ENCODE measurements at places on chromosomes 11 and 22. TPM values are rescaled to one million over a fixed set of nuclear protein-coding genes. Genes with fewer than 3 reads are reported as not detected.
A peak's percentile ranks its signal among the peaks of the same experiment; 100 is the strongest.

DNA sequence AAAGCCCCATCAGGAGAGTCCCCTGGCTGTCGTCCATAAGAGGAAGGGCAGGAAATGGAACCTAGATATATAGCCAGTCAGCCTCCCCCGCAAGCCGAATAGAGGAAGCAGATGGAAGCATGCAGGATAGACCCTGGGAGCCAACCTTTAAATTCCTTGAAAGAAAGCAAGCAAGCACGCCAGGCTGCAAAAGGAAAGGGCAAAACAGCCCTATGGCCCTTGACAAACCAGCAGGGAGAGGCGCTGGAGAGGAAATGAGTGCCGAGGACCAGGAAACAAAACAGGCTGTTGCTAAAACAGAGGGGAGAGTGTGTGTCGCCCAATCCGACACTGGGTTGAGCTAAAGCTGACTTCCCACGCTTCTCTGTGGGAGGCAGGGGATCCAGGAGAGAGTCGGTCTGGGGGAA is 203.5 kb upstream of the MTNR1B start:
- DNase-seq: no peak

DNA sequence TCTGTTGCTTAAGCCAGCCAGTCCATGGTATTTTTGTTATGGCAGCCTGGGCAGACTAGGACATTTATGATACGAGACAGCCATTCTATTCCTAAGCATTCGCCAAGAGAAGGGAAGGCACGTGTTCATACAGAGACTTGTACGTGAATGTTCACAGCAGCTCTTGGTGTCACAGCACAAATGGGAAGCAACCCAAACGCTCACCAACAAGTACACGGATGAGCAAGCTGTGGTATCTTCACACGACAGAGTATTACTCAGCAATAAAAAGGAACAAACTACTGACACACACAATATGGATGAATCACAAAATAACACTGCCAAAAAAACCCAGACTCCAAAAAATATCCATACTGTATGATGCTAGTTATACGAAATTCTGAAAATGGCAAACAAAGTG is 85.1 kb downstream of the PHF21B start:
- no peak for DNase-seq

DNA sequence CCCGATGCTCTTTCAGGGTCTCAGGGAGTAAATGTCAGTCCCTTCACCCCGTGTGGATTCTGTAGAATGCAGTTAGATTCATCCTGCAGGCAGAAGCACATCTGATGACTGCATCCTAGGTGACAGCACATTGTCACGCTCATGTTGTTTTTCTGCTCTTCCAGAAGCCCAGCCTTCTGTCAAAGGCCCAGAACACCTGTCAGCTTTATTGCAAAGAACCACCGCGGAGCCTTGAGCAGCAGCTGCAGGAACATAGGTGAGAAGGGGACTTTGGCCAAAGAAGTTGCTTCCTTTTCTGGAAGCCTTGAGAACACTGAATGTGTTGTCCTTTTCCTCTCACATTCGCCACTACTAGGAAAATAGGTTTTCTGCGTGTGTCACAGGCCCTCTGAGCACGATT is 43.7 kb downstream of the PPP2R1B start:
- DNase-seq: no peak

- DNase-seq: no peak
Measured at GRCh38 chr22:29385151-29385704, 3.1 kb downstream of the AP1B1 start.

DNA sequence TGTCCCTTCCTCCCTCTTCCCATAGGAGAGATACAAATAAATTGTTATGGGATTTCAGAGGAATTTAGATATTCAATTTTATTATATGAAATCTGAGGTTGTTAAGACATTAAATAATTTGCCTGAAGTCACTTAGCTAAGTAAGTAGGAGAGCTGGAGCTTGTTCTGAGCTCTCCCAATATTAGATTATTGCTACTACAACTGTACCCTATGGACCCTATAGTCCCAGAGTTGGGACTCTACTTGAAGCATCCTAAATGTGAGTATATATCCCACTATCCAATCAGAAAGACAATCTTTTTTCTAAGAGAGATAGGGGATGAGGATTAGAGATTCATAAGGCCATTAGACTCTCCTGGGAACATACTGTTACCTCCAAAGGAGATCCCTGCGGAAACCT is 1130.0 kb downstream of the DLG2 start:
- no peak for DNase-seq

GRCh38 chr11:28259177-28259843 is 151.1 kb downstream of the METTL15 start:
- DNase-seq: no peak

DNA sequence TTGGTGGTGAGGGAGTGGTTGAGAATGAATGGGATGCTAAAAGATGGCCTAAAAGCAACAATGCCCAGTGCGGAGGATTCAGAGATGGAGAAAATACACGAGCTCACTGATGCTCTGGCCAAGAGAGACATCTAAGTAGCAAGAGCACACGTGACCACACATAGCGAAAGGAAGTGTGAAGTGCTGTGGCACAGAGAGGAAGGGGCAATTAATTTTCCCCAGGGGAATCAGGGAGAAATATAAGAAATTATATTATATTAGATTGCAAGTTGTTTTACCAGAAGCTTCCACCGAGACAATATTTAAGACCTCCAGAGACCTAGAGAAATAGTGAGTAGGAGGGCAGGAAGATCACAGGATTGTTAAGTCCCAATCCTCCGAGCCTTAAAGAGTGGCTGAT is 80.6 kb downstream of the RCN1 start:
- no peak for DNase-seq

DNA sequence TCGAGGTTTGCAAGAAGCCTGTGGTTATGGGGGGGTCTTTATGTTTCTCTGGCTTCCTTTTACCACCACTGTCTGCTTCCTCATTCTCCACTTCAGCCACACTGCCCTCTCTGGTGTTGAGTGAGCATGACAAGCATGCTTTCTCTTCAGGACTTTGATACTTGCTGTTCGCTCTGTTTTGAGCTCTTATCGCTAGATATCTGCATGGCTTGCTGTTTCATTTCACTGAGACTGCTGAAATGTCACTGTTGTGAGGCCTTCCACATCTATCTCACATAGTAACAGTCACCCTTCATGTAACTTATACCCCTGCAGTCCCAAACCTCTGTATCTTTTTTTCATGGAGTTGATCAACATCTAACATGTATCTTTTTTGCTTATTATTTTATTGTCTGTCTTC is 59.8 kb downstream of the TMEM135 start:
- peak; percentile 62 for DNase-seq

DNA sequence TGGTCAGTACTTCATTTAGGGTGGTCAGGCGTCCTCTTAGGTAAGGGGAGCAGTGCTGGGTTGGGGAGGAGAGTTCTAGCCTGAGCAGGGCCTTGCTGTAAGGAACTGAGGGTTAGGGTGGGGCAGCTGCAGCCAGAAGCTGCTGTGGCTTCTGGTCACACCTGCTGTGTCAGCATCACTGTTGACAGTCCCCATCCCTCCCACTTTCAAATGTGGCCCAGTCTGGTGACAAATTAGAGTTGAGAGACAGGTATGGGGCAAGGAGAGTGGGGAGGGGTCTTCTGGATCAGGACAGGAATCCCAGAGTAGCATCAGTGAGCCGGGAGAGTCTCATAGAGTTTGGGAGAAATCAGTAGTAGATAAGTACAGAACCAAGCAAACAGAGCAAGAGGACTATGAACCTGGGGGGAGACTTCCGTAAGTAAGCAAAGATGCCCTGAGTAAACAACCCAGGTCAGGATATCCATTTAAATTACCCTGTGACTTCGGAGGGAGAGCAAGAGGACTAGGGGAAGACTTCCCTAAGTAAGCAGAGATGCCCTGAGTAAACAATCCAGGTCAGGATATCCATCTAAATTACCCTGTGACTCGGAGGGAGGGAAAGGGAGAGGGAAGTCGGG is 53.7 kb downstream of the PPP6R2 start:
- DNase-seq: no peak

DNA sequence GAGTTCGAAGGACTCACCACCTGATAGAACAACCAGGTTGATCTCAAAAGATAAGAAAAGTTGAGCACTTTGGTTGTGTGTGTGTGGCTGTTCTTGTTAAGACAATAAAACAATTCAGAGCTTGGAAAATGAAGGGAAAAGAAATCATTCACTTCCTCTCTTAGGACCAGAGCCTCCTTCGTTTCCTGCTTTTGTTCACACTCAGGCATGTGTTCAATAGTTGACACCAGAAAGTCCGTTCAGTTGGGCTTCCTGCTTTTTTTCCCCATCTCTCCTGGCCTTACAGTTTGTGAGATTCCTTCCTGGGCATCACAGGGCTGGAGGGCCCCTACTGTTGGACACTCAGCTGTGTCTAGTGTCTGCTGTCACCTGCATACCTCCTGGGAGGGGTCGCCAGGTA is 48.0 kb downstream of the TSPAN18 start:
- DNase-seq: no peak

DNA sequence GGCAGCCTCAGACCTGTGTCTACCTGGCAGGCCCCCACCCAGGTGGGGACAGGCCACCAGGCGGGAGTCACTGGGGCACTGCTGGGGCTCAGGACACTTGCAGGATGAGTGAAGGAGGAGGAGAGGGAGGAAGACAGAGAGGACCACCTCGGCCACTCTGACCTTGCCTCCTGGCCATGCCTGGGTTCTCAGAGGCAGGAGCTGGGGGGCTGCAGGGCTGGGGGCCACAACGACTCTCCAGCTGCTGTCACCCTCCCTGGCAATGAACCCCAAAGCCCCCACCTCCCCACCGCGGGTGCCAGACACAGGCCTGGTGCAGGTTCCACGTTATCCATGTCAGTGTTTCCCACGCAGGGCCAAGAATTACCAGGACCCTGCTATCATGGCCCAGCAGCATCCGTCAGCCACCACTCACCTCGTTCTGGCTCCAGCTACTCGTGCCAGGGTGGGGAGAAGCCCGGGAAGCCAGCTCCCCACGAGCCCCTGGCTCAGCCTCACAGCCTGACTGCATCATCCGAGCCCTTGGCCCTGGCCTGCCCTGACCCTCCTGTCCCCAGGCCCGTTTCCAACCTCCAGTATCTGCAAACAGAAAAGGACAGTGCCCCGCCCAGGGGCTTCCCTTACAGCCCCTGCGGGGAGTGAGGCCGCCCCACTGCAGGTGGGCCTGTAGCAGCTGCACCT is 62.4 kb downstream of the BRD1 start:
- DNase-seq: no peak

GRCh38 chr11:130456286-130456685 is 7.8 kb downstream of the ADAMTS15 start:
- DNase-seq: no peak

- no peak for DNase-seq
Measured at GRCh38 chr11:33895752-33896137, 3.9 kb upstream of the LMO2 start.

GRCh38 chr22:29813563-29813962 is 24.5 kb downstream of the ASCC2 start:
- no peak for DNase-seq

DNA sequence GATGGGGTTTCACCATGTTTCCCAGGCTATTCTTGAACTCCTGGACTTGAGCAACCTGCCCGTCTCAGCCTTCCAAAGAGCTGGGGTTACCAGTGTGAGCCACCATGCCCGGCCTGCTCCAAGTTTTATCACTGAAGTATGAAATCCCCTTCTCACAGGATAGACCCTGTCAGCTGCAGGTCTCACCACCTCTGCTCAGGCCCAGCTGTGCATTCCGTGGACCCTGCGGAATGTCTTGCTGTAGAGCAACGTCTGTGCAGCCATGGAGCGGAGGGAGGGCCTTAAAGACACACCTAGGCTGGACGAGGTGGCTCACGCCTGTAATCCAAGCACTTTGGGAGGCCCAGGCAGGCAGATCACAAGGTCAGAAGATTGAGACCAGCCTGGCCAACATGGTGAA is 625.4 kb downstream of the BRD1 start:
- DNase-seq: no peak

DNA sequence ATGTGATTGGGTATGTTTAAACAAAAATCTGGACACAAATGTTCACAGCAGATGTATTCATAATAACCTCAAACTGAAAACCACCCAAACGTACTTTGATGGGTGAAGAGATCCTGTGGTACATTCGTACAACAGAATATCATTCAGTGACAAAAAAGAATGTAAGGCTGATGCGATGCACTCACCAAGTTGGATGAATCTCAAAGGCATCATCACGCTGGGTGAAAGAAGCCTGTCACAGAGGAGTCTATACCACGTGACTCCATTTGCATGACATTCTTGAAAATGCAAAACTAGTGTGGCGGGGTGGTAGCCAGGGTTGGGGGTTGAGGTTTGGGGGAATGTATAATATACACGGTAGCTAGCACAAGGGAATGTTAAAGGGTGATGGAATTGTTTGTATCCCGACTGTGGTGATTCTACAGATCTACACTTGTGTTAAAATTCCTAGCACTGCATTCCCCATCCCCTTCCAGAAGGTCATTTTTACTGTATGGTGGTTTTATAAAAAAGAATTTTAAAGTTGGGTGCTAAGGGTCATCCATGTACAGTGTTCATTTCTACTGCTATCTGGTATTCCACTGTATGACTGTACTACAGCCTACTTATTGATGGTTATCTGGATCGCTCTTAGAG is 35.0 kb upstream of the SLC25A1 start:
- DNase-seq: no peak

DNA sequence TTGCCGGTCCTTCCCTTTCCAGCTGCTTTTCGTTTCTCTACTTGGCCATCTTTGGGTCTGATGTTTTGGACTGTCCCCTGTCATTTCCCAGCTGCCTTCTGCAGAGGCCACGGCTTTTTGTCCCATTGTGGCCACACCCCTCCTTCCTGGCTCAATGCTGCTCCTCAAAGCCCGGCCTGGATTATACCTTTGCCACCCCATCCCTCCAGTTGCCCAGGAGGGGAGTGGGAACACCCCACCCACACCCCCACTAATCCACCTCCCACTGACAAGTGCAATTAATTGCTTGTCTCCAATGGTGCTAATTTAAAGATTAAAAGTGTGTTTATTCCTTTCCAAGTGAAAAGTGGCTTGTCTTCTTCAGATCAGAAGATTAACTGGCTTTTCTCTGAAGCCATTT is 34.2 kb upstream of the CSNK2A3 start:
- no peak for DNase-seq

GRCh38 chr11:69492201-69492991 is 10.9 kb downstream of the LINC01488 start:
- DNase-seq: no peak

WNT7B gene
- 2.1 TPM for total RNA-seq

CFAP68 gene
- 7.8 TPM for total RNA-seq

MS4A12 gene
- not detected for total RNA-seq

STT3A gene
- 70.3 TPM for total RNA-seq

GGTLC2 gene
- not detected for total RNA-seq

OR8D1 gene
- total RNA-seq: not detected

LAMTOR1 gene
- 65.6 TPM for total RNA-seq

EHF gene
- 21.4 TPM for total RNA-seq

LRRC10B gene
- 2.9 TPM for total RNA-seq

PHOX2A gene
- total RNA-seq: not detected
